Camera-type eye (tissue), 1 donor: ENCODE measurements at places on chromosomes 5 and 9. TPM values are rescaled to one million over a fixed set of nuclear protein-coding genes. Genes with fewer than 3 reads are reported as not detected.

Gene KYAT1
- total RNA-seq, result 13.0 TPM

Gene SLC25A51
- 47.3 TPM for total RNA-seq

Gene SLCO4C1
- total RNA-seq, result 0.77 TPM

Gene SPEF2
- total RNA-seq, result 31.1 TPM

Gene ANXA2R
- 1.8 TPM for total RNA-seq

Gene C5orf52
- total RNA-seq, result not detected

Gene TGFBI
- 191 TPM for total RNA-seq

Gene CYLC2
- not detected for total RNA-seq

Gene TLX3
- total RNA-seq, result not detected

Gene SLC35A4
- 12.8 TPM for total RNA-seq

Gene NOXA1
- total RNA-seq, result 4.2 TPM

Gene FABP6
- total RNA-seq, result not detected

Gene FOXD4L5
- 0.22 TPM for total RNA-seq

Gene G3BP1
- total RNA-seq, result 137 TPM

Gene ADAMTS2
- 68.9 TPM for total RNA-seq

Gene TNFSF8
- 0.16 TPM for total RNA-seq
